ENCODE measurements at places on chromosomes 13 and 19.
A peak's percentile ranks its signal among the peaks of the same experiment; 100 is the strongest.

DNA sequence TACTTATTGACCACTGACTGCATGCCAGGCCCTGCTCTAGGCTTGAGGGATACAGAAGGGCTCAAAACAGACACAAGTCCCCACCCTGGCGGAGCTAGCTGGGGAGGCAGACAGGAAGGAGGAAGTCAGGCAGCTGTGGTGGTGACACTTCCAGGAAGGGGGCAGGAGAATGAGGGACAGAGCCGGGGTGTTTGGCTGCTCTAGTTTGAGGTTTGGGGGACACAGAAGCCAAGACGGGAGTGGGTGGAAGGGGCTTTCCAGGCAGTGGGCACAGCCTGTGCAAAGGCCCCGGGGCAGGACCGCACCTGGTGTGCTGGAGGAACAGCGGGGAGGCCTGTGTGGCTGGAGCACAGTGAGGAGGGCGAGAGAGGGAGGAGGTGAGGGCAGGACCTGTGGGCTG lies 4.0 kb downstream of the MRPL54 start:
- DNase-seq, result peak; percentile 44

- no peak for DNase-seq
Observed at GRCh38 chr13:75050419-75051046, 431.4 kb downstream of the TBC1D4 start.

DNA sequence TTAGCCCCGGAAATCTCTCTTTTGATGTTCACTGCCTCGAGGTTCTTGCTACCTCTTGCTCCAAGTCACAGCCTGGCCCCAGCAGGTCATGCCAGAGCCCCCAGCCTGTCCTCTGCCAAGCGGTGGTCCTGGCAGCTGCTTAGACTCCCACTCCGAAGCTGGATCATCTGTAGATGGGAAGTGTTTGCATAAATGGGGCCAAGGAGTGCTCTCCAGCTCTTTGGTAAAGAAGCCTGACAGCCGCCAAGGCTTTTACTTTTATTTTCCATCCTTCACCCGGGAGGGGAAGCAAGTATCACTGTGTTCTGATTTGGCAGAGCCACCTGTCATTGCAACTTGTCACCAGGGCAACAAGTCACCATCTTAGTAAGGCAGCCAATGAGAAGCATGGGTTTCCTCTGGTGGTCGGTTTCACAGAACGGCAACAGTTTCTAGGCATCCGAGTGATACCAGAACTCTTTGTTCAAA lies 10.6 kb upstream of the RETN start:
- peak; percentile 53 for DNase-seq

DNA sequence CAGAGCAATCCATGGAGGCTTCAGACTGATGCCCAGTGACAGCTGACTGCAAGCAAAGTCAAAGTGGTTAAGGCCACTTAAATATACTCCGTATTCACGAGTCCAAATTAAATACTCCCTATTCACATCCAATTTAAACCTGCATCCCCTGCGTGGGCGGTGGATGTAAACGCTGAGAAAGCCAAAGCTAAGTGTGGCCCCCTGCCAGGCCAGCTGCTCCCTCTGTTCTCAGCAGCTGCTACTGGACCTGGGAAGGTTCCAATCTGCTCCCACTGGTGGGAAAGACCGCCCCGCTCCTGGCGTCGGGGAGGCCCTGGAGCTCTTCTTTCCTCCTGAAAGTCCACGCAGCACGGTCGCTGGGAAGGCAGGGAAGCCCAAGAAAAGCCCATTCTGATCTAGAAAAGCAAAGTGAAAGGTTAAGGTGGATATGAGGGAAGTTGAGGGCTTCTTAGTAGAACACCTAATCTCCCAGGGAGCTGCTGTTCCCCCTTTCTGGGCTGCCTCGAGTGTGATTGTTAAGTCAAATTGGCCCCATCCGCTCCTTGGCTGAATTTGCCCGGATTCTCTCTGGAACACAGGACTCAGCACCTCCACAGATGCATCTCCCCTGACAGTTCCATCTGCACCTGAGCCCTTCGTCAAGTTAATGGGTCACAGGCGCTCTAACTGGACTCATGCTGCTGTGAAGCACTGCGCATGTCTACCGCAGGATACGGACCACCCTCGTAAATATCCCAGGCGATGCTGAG lies 205.5 kb downstream of the USP12 start:
- no peak for DNase-seq

- no peak for DNase-seq
Observed at GRCh38 chr13:37263871-37264270, 158.4 kb upstream of the CSNK1A1L start.

DNA sequence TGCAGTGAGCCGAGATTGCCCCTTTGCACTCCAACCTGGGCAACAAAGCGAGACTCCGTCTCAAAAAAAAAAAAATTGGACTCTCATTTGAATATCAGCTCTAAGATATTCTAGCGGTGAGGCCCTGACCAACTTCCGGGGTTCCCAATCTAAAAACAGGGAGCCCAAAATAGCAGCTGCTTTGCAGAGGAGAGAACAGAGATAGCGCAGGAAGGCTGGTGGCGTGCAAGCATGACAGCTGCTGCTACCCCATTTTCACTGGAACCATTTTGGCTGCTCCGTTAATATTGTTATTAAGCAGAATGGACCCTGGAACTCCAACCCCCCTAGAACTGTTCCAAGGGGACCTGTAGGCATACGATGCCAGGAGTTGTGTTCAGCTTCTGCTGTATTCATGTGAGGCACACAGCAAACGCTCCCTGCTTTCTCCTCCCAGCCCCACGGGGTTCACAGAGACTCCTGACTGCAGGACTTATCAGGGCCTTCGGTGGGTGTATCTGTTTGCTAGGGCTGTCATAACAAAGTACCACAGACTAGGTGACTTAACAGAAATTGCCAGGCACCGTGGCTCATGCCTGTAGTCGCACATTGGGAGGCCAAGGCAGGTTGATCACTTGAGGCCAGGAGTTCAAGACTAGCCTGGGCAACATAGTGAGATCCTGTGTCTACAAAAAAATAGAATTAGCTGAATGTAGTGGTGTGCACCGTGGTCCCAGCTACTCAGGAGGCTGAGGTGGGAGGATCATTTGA lies 11.5 kb downstream of the STXBP2 start:
- no peak for DNase-seq

GRCh38 chr13:20993661-20994440 lies 67.5 kb downstream of the LATS2 start:
- DNase-seq, result no peak

GRCh38 chr13:80341756-80342370 lies 937 bp upstream of the SPRY2 start:
- peak; percentile 8 for DNase-seq

GRCh38 chr19:51796195-51796679 lies 1.3 kb downstream of the FPR3 start:
- no peak for DNase-seq

- no peak for DNase-seq
Observed at GRCh38 chr13:87538366-87539052, 132.7 kb upstream of the SLITRK5 start.

DNA sequence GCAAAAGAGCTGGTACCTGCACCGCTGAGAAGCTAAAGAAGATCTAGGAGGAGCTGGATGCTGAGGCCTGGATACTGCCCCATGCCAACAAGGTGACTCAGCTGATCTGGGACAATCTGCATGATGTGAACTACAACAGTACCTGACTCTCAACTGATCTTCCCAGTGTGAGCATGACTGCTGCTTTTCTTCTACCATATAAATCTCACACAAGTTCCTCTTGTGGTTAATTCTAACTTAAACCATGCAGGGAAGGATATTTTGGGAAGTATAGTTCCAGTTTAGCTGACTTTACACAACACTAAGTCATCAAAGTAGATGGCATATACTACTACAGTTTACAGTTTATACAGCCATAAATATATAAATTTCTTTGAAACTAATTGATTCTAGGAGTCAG lies 91.9 kb downstream of the SLAIN1 start:
- DNase-seq, result no peak

DNA sequence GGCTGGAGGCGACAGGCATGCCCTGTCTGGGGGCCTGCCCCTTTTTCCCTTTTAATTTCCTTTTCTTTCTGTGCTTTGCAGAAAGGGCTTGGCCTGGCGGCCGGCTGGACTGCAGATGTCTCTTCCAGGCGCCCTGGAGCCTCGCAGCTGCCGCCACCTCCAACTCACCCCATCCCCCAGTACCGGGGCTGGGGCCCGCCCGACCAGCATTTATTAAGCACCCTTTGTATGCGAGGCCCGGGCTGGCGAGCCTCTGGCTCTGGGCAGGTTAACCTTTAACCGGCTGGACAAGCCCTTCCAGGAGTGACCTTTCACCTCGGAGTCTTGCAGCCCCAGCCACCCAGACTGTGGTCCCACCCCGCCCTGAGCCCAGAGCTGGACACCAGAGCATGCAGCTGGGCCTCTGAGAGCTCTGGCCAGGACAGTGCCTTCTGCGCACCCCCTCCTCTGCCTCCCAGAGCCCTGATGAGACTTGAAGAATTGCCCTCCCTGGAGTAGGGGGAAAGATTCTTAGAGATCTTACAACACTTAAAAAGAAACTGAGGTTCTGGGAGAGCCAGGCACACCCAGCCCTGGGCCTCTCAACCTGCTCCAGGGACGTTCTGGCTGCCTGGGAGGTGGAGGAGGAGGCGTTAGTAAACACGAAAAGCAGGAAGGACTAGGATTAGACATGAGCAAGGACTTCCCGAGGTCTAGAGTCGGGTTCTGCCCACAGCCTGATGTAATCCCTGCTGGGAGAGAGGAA lies 1.1 kb upstream of the NR2F6 start:
- DNase-seq, result no peak

- DNase-seq, result no peak
Observed at GRCh38 chr13:35144166-35144890, 202.3 kb downstream of the NBEA start.

GRCh38 chr13:104015646-104016396 lies 949.6 kb upstream of the SLC10A2 start:
- DNase-seq, result no peak

- no peak for DNase-seq
Observed at GRCh38 chr13:99969453-99969918, 2.1 kb downstream of the ZIC5 start.
